Calu3 (cell line): ENCODE measurements at places on chromosomes 4 and X.
A peak's percentile ranks its signal among the peaks of the same experiment; 100 is the strongest.

- no peak for DNase-seq
These were observed 782.8 kb downstream of the RAB28 start for GRCh38 chr4:12701384-12701783.

DNA sequence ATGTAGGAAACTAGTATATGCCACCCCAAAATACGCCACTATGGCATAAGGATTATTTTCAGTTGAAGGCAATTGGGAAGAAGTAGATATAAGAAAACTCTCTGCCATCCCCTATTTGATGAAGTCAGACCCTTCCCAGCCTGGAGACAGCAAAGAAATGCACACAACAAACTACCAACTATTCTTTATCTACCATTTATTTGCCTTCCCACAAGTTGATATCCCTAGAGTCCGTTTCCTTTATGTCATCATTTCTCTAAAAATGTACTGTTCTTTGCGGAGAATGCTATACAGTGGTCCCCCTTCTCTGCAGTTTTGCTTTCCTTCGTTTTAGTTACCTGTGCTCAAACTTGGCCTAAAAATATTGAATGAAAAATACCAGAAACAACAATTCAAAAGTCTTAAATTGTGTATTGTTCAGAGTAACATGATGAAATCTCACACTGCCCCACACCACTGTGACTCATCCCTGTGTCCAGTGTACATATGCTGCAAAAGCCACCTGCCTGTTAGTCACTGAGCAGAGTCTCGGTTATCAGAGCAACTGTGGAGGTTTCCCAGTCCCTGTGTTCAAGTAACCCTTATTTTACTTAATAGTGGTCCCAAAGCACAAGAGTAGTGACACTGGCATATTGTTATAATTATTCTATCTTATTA, 152.3 kb downstream of the WDFY3 start:
- DNase-seq, result peak; percentile 48

GRCh38 chr4:90543419-90544170, 416.4 kb downstream of the CCSER1 start:
- DNase-seq, result no peak

GRCh38 chrX:96407501-96407900, 277.1 kb upstream of the DIAPH2 start:
- DNase-seq, result peak; percentile 11

DNA sequence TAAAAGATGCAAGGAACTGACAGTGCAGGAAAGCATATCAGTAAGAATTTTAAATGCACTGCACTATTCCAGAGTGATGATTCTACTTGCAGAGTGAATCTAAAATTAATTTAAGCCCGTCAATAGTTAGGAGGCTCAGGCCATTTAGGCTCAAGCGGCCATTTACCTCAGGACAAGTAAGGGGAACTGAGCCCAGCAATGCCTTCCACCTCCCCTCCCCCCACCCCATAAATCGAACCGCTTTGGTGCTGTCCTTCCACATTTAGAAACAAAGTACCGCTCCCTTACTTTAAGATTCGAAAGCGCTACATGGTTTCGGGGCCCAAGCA, 665 bp downstream of the RBM41 start:
- no peak for DNase-seq

DNA sequence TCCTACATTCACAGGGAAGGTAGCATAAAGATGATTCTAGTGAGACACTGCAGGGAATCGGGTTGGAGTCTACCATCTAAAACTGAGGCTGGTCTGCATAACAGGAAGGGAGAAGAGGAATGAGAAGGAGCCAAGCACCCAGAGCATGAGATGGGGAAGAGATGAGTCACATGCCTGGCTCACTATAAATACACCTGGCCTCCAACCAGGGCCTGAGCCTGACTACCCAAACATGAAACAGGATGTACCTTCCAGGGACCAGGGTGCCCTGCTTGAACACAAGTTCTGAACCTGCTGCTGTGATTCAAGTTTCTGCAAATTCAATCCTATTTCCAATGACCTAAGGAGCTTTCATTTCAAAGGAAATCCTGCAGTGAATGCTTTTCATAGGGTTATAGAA, 24.9 kb downstream of the CD99L2 start:
- DNase-seq, result peak; percentile 5
